ENCODE measurements at places on chromosomes 13 and 19.

- no peak for DNase-seq
Observed at GRCh38 chr19:7792281-7792680, 29.2 kb downstream of the CLEC4M start.

DNA sequence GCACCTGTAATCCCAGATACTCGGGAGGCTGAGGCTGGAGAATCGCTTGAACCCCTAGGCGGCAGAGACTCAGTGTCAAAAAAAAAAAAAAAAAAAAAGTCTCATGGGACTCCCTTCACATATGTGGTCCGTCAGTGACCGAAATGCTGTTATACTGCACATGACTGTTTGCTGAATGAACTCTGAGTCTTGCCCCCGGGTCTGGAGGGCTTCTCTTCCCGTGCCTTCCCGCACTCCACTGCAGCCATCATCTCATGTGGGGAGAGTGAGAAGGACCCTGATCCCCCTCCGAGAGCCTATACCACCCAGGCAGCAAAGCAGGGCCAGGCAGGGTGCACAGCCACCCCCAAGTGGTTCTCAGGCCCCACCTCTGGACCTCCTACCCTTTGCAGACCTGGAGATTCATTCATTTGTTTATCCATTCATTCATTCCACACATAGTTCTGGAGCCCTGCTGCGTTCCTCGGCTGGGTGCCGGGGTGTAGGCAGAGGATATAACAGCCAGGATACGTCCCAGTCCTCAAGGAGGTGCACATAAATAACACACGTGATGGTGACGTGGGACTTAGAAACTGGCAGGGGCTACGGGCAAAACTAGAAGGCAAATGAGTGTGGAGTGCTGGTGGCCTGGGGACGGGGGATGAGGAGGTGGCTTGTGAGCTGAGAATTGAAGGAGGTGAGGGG lies 14.2 kb downstream of the NDUFA11 start:
- no peak for DNase-seq

DNA sequence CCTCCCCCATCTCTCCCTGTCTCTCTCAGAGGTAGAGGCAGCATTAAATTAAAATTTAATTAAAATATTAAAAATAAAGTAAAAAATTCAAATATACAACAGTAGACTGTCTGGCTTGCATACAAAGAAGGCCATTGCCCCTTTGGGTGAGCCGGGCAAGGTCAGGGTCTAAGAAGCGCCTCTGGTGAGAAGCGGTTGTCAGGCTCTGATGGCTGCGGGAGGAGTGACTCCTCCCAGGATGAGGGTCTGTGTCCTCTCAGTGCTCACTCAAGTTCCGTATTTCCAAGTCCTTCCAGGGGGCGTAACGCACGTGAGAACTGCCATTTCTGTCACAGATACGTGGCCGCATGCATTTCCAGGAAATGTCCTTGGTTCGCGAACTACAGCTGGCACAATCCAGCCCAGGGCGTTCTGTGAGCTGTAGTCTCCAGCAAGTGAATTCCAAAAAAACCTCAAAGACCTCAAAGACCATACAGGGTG lies 737 bp upstream of the ZNF181 start:
- peak; percentile 92 for DNase-seq

- DNase-seq = peak; percentile 49
Observed at GRCh38 chr13:51501592-51502152, 48.8 kb upstream of the INTS6 start.

- DNase-seq = no peak
Observed at GRCh38 chr13:24681930-24682329, 1.7 kb downstream of the ATP12A start.

DNA sequence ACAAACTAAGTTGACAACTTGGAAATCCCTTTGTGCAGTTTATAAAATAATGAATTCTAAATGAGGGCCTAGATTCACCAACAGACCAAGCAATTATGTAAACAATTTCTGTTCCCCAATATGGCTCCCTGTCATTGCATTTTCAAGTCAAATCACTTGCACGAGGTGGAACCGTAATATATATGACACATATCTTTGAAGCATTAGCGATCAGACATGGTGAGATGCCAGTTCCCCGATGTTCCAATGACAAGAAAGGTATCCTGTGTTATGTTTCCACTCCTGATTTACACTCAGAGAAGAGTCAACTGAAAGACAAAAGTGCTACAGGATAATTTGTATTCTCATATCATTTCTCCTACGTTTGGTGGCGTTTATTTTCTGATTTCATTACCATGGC lies 108.5 kb upstream of the TDRD3 start:
- no peak for DNase-seq

DNA sequence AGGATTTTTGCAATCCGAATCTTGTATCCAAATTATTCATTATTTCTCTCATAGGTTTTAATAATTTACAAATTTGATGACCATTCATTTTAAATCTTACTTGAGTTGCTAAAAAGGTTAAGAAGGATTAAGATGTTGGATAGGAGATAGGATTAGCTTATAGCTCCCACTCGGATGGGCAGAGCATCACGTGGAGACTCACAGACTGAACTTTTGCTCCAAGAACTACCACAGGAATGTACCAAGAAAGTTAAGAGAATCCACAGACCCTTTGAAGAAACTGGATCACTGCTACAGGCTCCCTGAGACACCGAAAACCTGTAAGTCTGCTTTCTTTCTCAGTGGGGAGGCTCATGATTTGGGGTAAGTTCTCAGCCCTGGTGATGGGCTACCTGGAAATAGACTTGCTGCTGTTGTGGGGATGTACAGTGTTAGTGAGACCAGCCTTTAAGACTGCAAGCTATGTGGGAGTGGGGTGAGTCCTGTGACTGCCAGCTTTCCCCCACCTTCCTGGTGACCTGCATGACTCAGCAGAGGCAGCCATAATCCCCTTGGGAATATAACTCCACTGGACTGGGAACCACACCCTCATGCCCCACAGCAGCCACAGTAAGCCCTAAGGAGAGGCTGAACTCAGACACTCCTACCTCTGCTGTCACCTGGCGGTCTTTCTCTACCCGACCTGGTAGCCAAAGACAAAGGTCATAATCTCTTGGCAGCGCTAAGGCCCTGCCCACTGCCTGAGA lies 1458.0 kb downstream of the OLFM4 start:
- no peak for DNase-seq

GRCh38 chr19:31105761-31106160 lies 243.5 kb downstream of the TSHZ3 start:
- no peak for DNase-seq

GRCh38 chr19:30150626-30151025 lies 208.6 kb downstream of the URI1 start:
- DNase-seq = no peak

- DNase-seq = no peak
Observed at GRCh38 chr13:93751117-93751516, 524.5 kb downstream of the GPC6 start.

Measured in hematopoietic multipotent progenitor cell treated with erythropoietin and hydrocortisone succinate and interleukin-3 and kit ligand, for 4 days (in vitro differentiated cells).